ENCODE measurements at places on chromosomes 1 and 21.

- DNase-seq, result no peak
Observed at GRCh38 chr1:98287626-98288025, 366.8 kb upstream of the DPYD start.

DNA sequence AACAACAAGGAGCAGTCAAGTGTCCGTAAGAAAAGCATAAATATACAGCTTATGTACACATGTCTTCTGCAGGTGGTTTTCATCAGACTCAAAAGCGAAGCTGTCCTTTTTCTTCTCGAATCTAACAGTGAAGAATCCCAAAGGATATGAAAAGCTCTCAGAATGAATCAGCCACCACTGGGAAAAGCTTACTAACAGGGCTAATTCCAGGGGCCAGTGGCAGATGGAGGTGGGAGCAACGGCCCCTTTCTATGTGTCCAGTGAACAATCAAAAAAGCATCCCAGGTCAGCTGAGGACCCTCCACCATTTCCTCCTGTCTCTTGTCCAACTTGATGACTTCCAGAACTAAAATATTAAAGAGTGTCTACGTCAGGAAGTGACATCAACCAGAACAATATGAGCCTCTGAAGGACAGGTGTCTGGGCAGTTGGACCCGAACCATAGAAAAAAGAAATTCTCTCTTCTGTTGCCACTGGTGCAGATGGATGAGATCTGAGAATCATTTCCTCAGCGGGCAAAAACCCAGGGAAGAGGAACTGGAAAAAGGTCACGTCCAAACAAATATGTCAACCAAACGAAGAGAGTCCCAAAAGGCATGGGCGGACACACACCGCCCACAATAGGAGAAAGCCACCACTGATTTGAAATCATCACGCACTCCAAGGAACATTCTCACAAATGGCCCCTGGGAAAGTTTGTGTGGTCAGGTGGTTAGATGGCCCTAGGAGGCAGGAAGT is 70.4 kb upstream of the TIAM1 start:
- no peak for DNase-seq

GRCh38 chr1:179786815-179787685 is 44.0 kb downstream of the FAM163A start:
- DNase-seq, result no peak

GRCh38 chr1:229991104-229991513 is 75.9 kb upstream of the GALNT2 start:
- no peak for DNase-seq

GRCh38 chr1:184300446-184300845 is 86.4 kb upstream of the C1orf21 start:
- DNase-seq, result no peak

- DNase-seq, result no peak
Observed at GRCh38 chr1:232676307-232676706, 46.4 kb upstream of the SIPA1L2 start.

- no peak for DNase-seq
Observed at GRCh38 chr1:230900984-230901383, 32.7 kb upstream of the C1orf198 start.

GRCh38 chr1:198467342-198467741 is 73.1 kb downstream of the ATP6V1G3 start:
- DNase-seq, result no peak

- no peak for DNase-seq
Observed at GRCh38 chr1:80989455-80989854, 811.3 kb upstream of the ADGRL2 start.

DNA sequence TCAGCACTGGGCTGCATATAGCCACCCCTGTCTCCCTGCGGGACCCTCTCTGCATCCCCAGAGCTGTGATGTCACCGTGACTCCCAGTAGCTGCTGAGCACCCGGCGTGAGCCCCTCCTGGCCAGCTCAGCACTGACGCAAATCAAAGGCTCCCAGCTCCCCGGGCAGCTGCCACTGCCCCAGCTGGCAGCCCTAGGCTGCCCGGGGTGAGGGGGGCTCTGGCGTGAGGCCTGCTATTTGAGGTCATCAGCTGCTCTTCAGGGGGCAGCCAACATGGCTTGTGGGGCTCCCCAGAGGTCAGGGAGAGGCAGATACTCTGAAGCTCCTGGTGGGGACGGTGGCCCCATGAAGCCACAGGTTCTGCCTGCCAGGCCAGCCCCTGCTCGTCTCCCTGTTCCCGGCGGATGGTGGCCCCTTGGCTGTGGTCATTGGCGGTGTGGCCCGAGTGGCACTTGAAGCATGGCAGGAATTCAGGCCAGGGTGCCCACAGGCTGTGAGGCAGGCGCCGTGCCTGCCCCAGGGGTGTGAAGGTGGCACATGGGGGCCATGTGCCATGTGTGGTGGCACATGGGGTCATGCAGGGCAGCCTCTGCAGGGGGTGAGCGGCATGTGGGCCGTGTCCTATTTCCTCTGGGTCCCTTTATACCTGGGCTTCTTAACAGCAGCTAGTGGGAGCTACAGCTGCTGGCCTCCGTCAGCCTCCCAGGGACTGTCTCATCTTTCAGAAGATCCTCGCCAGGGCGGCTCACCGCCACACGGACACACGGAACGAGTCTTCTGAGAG is 85.4 kb downstream of the SIK1 start:
- no peak for DNase-seq

DNA sequence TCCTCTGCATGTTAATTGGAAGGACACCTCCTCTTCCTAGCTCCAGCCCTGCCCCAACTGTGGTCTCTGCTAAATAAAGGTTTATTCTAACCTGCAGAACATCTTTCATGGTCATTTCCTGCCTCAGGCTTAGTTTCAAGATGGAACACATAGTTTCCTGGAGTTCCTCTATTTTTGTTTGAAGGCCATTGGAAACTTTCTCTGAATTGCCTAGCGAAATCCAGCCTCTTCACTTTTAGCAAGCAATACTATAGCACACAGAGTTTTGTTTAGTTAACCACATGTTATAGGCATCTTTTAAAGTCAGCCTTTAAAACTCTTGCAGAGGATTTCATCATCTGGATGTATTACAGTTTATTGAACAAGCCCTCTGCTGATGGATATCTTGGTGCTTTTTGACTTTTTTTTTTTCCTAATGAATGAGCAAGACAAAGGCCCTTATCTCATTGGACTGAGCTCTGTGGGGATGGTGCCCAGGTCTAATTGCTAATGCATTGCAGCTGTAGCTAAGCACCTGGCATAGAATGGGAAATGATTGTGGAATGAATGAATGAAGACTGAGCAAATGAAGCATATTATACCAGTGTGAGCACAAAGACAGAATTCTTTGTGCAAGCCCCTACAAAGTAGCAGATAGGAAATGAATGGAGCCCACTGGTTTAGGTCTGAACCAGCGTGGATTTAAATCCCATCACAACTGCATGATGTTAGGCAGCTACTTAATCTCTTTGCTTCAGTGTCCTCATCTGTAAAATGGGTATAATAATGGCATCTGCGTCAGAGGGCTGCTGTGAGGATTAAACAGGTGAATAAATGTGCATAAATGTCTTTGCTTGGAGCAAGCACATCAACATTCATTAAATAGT is 641 bp upstream of the CFAP107 start:
- no peak for DNase-seq

- no peak for DNase-seq
Observed at GRCh38 chr1:202568410-202568809, 141.8 kb downstream of the SYT2 start.

DNA sequence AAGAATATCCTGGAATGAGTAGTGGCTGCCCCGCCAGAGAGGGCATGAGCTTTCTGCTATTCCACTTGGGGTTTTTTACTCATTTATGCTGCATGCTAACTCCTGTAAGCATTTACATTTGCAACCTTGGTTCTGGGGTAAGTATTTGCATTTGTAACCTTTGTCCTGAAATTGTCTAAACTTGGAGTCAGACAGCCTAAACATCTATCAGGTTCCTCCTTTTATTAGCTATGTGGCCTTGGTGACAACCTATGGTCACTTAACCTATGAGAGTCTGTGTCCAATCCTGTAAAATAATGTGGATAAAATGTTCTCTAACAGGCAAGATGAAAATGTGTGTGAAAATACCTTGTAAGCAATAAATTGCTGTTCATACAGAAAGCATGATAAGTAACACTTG is 8.9 kb upstream of the ZMYM4 start:
- DNase-seq, result no peak

DNA sequence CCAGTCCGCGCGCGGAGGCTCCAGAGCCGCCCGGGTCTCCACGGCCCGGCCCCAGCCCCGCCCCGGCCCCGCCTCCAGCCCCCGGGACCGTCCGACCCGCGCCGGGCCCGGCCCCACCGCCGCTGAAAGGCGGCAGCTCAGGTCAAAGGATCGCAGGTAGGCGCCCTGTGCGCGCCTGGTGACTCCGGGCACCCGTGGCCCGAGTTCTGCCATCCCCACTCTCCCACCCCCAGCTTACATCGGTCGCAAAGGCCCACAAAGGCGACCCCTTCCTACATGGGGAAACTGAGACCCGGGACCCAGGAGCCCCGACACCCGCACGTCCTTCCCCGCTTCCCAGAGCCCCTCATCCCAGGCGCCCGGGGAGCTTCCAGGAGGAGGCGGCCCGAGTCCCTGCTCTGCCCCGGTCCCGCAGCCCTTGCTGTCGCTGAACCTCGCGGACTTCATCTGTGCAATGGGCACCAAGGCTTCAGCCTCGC is at the start of gene TMEM200B:
Gene TMEM200B (minus strand): TSS at position 17 of the 479 bp plus-strand sequence. CDS start 2,075 bp downstream, outside the sequence.
- no peak for DNase-seq

DNA sequence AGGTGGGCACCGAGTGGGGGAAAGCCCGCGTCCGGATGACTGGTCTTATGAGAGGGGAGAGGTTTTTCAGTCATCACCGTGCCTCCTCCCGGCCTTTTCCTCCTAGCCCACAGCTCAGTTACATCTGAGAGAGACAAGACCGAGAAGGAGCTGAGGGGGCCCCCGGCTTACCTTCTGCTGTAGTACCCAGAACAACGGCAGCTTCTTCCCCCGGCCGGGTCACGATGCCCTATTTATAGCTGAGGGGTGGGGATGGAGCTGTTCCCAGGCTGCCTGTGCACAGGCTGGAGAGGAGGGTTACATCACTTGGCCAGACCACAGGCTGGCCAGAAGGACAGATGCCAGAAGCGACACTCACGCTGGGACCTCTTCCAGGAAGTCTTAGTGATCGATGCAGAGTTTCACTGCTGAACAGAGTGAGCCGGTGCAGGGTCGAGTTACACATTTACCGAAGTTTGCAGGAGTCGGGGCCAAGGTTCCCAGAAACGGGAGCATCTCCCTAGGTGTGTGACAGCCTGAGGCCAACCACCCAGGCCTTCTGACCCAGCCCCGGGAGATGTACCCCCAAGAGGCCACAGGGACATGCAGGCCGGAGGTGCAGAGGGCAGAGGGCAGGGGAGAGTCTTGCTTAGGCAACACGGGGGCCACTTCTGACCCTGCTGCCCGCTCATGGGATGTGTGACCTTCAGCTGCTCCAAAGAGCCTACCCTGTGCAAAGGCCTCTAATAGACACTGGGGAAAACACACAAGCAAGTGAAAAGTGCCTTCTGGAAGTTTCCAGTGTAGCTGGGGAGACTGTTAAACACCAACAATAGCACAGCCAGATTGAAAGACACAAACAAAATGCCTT is at the start of gene AGT:
Gene AGT (minus strand): TSS at position 208 of the 850 bp plus-strand sequence. CDS start 3,299 bp downstream, outside the sequence.
- DNase-seq, result no peak

- DNase-seq, result no peak
Observed at GRCh38 chr1:216532251-216532798, 109.1 kb upstream of the USH2A start.

- no peak for DNase-seq
Observed at GRCh38 chr1:247840818-247841217, 878 bp downstream of the OR11L1 start.

DNA sequence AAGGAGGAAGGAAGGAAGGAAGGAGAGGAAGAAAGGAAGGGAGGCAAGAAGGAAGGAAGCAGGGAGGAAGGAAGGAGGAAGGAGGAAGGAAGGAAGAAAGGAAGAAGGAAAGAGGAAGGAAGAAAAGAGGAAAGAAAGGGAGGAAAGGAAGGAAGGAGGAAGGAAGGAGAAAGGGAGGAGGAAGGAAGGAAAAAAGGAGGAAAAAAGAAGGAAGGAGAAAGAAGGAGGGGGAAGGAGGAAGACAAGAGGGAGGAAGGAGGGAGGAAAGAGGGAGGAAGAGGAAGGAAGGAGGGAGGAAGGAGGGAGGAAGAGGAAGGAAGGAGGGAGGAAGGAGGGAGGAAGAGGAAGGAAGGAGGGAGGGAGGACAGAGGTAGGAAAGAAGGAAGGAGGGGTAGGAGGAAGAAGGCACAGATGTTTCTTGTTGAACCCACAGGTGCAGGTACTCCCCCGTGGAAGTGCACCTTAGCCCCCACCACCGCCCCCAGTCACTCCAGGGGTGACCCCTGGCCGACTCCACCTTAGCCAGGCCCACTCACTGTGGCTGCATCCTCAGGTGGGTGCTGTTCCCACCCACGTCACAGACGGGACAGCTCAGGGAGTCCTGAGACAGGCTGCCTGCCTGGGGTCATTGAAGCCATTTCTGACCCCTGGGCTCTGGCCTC is 57.9 kb upstream of the TTC34 start:
- no peak for DNase-seq

GRCh38 chr1:54487571-54488050 is 60.4 kb upstream of the ACOT11 start:
- no peak for DNase-seq

DNA sequence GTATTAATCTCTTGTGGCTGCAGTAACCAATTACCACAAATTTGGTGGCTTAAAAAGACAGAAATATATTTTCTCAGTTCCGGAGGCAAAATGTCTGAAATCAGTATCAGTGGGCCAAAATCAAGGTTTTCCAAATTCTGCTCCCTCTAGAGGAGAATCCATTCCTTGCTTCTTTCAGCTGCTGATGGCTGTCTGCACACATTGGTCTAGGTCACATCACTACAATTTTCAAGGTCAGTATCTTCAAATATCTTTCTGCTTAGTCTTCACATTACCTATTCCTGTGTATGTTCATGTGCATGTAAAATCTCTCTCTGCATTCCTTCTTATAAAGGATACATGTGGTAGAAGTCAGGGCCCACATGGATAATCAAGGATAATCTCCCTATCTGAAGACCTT is 999.4 kb downstream of the KCNT2 start:
- DNase-seq, result no peak

GRCh38 chr21:35525443-35525842 is 476.3 kb upstream of the RUNX1 start:
- no peak for DNase-seq

DNA sequence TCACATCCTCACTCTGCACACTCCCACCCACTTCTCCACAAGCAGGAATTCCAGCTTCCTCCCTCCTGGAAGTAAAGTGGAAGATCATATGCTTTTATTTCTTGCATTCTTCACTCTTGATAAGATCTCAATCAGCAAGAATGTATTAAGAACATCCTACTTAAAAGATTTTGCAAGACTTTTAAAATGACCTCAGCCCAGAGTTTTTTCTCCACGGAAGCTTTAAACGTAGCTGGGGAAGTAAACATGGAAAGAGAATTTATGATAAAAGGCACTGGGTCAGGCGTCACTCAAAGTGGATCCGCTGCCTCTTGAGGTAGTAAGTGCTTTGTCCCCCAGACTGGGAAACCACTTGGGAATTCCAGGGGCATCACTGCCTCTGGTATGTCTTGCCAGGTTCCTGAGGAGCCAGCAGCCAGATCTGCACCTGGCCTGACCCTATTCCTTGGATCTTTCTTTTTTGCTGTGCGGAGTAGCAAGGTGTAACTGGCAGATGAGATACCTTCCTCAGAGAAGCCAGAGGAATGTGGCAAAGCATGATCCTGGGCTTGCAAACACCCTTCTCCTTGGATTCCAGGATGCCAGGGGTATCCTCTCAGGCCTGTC is 33.9 kb downstream of the CDK18 start:
- DNase-seq, result no peak

- no peak for DNase-seq
Observed at GRCh38 chr21:27129215-27129614, 162.3 kb upstream of the ADAMTS5 start.
